CD4-positive, alpha-beta T cell treated with Interleukin-6 for 4 hours (primary cell): ENCODE measurements at places on chromosomes 3 and 15.

GRCh38 chr3:137471558-137472204, 292.4 kb upstream of the SOX14 start:
- no peak for DNase-seq

- no peak for DNase-seq
Observed at GRCh38 chr15:70923311-70924080, 30.9 kb downstream of the LRRC49 start.

DNA sequence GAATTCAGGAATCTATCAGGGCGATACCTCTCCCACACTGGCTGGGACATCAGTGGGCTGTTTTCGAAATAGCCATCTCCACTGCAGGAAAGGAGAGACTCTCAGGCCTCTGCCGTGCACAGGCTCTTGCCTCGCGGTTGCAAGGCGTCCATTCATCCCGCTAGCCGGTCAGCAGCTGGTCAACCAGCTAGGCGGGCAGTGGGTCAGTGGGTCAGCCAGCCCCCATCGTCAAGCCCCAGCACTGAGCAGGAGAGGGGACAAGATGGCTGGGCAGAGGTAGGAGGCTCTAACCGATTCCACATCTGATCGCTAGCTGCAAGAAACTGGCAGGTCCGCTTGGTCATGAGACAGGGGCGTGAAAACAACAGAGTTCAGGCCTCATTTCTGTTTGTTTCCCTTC, 45.1 kb downstream of the MUC4 start:
- no peak for DNase-seq

- DNase-seq, result no peak
Observed at GRCh38 chr3:40661284-40661683, 136.5 kb downstream of the ZNF621 start.

- no peak for DNase-seq
Observed at GRCh38 chr3:122800031-122800430, 5.2 kb downstream of the SLC49A4 start.

GRCh38 chr3:197189623-197190022, 108.8 kb downstream of the DLG1 start:
- DNase-seq, result no peak

GRCh38 chr3:8775181-8775580, 5.8 kb upstream of the OXTR start:
- no peak for DNase-seq

GRCh38 chr15:40968290-40969085, 15.2 kb downstream of the CHAC1 start:
- DNase-seq, result no peak

- no peak for DNase-seq
Observed at GRCh38 chr3:87792534-87793336, 266.1 kb downstream of the CGGBP1 start.

DNA sequence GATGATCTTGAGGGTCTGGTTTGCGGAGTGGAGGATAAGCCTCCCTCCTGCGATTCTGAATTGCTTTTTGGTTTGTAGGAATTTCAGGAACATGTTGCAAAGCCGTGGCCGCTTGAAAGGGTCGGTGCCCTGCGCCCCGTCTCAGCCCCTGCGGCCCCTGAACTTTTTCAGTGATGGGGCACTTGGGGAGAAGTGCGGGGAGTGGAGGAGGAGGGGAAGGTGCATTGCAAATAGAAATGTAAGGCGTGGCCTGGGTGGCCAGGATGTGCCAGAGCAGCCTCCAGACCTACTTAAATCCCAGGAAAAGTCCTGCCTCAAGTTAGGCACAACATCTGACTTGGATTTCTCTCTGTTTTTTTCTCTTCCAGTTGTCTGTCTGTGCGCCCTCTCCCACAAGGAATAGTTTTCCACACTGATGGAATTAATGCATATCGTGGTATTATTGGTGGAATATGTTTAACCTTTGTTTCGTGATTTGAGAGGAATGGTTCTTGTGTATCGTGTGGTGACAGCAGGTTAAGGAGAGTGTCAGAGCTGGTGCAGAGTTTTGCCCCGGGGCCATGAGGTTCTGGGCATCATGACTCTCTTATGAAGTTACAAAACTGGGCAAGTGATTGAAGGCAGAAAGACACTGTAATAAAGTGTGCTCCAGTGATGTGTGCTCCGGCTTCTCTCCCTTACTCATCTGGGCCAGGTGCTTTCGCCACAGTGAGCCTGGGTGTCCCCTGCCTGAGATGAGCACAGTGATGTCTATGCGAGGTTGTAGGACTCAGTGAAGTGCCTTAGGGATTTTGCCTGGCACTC, 153.8 kb downstream of the PGPEP1L start:
- DNase-seq, result no peak

DNA sequence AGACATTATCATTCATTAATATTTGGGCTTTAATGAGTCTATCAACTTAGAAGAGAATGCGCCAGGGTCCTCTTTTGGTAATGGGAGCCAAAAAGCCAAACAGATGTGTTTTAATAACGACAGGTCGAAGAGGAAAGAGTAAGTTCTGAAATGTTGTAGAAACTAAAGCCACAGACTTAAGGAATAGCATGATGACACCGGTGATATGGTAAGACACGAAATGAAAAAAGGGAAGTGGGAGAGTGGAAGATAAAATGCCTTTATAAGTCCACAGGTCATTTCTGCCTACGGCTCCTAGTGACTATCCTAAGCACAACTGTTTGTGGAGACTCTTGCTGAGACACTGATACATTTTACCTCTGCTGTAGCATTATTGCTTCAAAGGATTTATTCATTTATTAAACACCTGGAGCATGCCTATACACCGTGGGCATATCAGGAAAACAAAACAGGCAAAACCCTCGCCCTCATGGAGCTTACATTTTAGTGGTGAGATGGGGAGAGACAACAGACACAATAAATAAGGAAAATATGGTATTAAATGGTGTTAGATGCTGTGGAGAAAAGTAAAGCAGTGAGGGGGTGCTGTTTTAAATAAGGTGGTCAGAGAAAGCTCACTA, 11.7 kb upstream of the CD47 start:
- no peak for DNase-seq

GRCh38 chr3:161035711-161036110, 69.4 kb downstream of the B3GALNT1 start:
- no peak for DNase-seq

- DNase-seq, result no peak
Observed at GRCh38 chr15:89772932-89773583, 3.1 kb upstream of the MESP2 start.

GRCh38 chr3:13574798-13575451, 26.0 kb downstream of the FBLN2 start:
- DNase-seq, result no peak

- no peak for DNase-seq
Observed at GRCh38 chr3:192128922-192129321, 598.4 kb downstream of the FGF12 start.

DNA sequence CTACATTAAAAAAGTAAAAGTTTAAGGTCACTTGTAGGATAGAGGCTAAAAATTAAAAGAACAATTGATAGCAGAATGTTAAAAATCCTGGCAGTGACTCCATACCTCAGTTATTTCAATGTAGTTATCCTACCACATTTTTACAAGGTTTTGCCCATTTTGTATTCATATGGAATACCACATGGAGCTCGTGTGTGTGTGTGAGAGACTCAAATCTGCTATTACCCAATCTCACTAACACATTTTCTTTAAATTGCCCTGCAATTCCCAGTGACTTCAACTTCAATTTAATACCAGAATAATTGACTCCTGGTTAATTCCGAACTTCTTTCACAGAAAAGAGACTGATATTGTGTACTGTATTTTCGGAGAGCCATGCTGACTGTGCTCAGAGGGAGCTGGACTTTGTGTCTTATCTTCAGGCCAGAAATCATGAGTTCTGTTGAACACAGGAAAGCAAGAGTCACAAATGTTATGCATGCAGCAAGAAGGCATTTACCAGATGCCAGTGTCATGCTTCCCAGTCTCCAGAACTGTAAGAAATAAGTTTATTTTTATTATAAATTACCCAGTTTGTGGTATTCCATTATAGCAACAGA, 529.0 kb upstream of the NECTIN3 start:
- DNase-seq, result no peak

- no peak for DNase-seq
Observed at GRCh38 chr3:17967953-17968607, 225.6 kb upstream of the TBC1D5 start.

GRCh38 chr3:182491577-182491976, 301.7 kb upstream of the ATP11B start:
- DNase-seq, result no peak

DNA sequence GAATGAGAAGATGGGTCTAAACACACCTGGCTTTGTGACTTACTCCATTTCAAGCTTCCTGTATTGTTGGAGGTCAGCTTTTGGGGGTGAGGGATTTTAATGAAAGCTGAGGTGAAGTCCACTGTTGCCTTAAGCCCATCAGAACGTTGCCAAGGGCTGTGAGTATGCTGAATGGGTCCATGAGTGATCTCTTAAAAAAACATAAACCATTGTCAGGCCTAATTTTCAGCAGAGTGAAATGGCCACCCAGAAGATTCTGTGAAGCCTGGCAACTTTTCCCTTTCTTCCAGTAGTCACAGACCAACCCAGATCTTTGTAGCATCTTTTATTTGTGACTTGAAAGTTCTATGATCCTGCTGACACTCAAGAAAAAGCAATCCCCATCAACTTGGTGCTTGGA, 87.0 kb downstream of the SMAD3 start:
- DNase-seq, result no peak
